ENCODE measurements at places on chromosomes 6 and 20. TPM values are rescaled to one million over a fixed set of nuclear protein-coding genes. Genes with fewer than 3 reads are reported as not detected.
A peak's percentile ranks its signal among the peaks of the same experiment; 100 is the strongest.

Gene BHLHE23
- polyA plus RNA-seq, result not detected

Gene ENPP1
- polyA plus RNA-seq, result not detected

Gene FOXO3
- 25.6 TPM for polyA plus RNA-seq

Gene PARD6B
- 0.93 TPM for polyA plus RNA-seq

Gene ELOVL2
- not detected for polyA plus RNA-seq

Gene SLC26A8
- polyA plus RNA-seq, result not detected

Gene OTOR
- polyA plus RNA-seq, result not detected

DNA sequence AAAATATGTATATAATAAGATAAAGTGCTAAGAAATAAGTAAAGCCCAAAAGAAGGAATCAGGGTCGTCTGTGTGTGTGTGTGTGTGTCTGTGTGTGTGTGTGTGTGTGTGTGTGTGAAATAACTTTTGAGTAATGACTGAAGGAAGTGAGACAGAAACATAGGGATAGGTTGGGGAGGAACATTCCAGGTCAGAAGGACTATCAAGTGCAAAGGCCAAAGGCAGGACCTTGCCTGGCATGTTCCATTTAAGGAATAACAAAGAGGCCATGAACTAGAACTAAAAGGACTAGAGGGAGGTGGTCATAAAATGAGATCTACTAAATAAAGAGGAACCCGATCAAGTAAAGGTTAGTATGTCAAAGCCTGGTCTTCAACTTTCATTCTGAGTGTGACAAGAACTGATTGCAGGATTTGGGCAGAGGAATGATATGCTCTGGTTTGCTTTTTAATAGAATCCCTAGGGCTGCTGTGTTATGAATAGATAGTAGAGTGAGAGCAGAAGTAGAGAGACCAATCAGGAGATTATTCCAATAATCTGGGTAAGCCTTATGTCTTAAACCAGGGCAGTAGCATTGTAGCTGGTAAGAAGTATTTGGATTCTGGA lies 6.9 kb downstream of the ENPP3 start:
- peaks cover 4% of the 10 kb centered on the region for H3K4me1 ChIP-seq
- DNase-seq, result no peak
- no peaks in the 10 kb centered on the region for H3K36me3 ChIP-seq
- H3K4me3 ChIP-seq, result no peak overlapping the region

GRCh38 chr6:15327271-15327670 lies 81.4 kb downstream of the JARID2 start:
- no peaks in the 10 kb centered on the region for H3K27me3 ChIP-seq
- H3K4me1 ChIP-seq, result peaks cover 68% of the 10 kb centered on the region
- H3K36me3 ChIP-seq, result no peaks in the 10 kb centered on the region
- H3K4me3 ChIP-seq, result peak overlapping the region; percentile 46

- no peak overlapping the region for H3K27ac ChIP-seq
- H3K36me3 ChIP-seq, result no peaks in the 10 kb centered on the region
- no peak for DNase-seq
- no peaks in the 10 kb centered on the region for H3K4me1 ChIP-seq
Observed at GRCh38 chr6:92714346-92714745, 705.0 kb downstream of the EPHA7 start.

GRCh38 chr6:43478008-43478372 lies 620 bp downstream of the TJAP1 start:
- no peak for DNase-seq
- H3K27me3 ChIP-seq, result no peaks in the 10 kb centered on the region
- peaks cover 3% of the 10 kb centered on the region for H3K36me3 ChIP-seq
- H3K27ac ChIP-seq, result peak overlapping the region; percentile 95

DNA sequence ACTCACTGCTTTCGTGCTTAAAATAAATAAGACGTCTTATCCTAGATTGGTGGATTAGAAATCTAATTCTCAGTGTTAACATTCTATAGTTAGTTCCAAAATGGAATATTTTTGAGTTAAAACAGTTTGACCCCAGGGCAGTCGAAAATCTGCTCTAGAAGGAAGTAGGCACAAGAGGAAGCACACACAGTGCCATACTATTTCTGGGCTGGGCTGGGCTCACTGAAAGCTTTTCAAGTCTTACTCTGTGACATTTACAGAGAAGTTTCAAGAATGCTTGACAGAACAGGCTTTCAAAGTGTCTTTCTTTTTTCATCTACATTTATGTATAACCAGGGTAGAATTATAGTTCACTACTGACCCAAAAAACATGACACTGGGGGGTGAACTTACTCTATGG lies 209.8 kb downstream of the SOD2 start:
- no peaks in the 10 kb centered on the region for H3K27me3 ChIP-seq
- DNase-seq, result no peak
- H3K36me3 ChIP-seq, result peaks cover 4% of the 10 kb centered on the region
- no peaks in the 10 kb centered on the region for H3K4me1 ChIP-seq

DNA sequence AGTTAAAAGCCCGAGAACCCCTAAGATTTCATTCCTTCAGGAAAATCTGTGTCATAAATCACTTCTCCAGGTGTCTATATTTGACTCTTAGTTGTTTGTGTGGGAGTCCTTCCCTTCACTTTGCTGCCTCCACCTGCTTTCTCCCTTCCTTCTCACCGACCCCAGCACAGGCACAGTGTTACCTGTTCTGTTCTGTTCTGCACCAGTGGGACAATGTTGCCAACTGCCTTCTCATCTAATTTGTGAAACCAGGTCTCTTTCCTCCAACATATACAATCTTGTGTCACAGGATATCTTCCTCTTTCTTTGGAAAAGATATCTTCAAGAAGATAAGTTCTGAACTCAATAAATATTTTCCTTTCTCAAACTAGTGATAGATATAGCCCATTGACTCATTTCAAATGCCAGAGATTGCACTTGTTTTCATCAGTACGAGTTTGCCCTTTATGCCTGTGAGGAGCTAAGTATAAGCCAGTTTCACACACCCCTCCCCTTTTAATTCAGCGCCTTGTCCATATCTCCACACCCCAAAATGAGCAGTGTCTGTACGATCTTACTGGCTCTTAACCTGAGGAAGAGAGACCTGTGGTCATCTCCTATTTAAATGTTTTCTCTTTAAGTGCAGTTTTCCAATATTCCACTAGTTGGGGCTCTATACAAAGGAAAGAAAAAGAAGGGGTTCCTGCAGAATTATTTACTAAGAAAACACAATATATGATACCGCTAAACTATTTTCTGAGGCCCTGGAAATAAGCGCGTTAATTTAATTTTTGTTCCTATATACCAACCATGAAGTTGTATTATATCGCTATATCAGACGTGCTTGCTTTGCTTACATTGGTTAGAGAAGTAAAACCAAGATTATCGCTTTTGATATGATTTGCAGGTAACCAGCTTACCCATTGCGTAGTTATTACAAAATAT lies 81.6 kb upstream of the PREP start:
- no peak overlapping the region for H3K4me3 ChIP-seq
- H3K4me1 ChIP-seq, result no peaks in the 10 kb centered on the region
- peak overlapping the region; percentile 4 for H3K27ac ChIP-seq
- no peaks in the 10 kb centered on the region for H3K36me3 ChIP-seq

GRCh38 chr20:51702556-51702955 lies 65.6 kb downstream of the ATP9A start:
- H3K4me1 ChIP-seq, result no peaks in the 10 kb centered on the region
- H3K27ac ChIP-seq, result no peak overlapping the region
- DNase-seq, result no peak
- H3K4me3 ChIP-seq, result no peak overlapping the region
- no peaks in the 10 kb centered on the region for H3K36me3 ChIP-seq

DNA sequence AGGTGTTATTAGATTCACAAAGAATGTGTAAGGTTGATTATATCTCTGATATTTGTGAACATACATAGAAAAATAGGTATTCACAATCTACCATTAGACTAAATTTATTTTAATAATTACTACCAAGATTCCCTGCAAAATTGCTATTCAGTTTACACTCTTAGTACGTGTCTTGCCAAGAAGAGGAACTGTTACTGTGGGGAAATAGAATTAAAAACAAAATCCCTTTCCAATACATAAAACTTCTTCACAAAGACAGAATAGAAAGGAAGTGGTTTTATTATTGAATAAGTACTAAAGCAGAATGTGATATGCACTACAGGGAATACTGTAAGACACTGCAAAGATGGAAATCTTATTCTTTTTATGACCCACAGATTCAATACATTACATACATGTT lies 17.0 kb downstream of the RAB32 start:
- no peaks in the 10 kb centered on the region for H3K4me1 ChIP-seq
- H3K27ac ChIP-seq, result no peak overlapping the region
- H3K36me3 ChIP-seq, result no peaks in the 10 kb centered on the region
- no peak for DNase-seq
- H3K27me3 ChIP-seq, result no peaks in the 10 kb centered on the region

DNA sequence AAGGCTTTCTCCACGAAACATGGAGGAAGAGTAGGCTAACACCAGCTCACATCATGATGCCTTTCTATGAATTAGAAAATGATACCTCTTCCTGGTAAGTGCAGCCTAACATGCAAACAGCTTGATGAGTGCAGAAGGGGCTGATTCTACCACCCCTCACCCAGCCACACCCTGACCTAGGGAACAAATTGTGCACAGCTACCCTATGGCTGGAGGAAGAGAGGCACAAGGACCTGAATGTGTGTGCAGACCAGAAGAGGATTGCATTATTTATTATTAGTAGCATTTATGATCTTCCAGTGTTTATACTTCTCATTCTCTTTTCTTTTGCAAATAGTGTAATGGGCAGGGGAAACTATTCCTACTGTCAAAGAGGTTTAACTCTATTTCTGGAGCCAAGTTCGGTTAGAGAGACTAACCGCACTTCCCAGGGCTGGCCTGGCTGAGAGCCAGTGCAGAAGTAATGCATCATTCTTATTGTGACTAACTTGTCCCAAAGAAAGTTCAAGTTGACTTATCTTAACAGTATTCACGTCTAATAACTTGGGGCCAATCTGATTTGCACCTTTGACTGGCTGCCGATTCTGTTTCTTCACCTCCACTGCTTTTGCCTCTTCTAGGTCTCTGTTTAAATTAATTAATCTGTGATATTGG lies 237.5 kb downstream of the CD83 start:
- no peak for DNase-seq
- H3K36me3 ChIP-seq, result no peaks in the 10 kb centered on the region
- no peaks in the 10 kb centered on the region for H3K27me3 ChIP-seq
- H3K4me1 ChIP-seq, result peaks cover 30% of the 10 kb centered on the region
- no peak overlapping the region for H3K4me3 ChIP-seq

- H3K4me3 ChIP-seq, result no peak overlapping the region
- H3K4me1 ChIP-seq, result no peaks in the 10 kb centered on the region
Observed at GRCh38 chr20:623704-624103, 13.6 kb upstream of the TCF15 start.

GRCh38 chr6:139881728-139882211 lies 507.3 kb upstream of the CITED2 start:
- H3K4me3 ChIP-seq, result no peak overlapping the region
- H3K4me1 ChIP-seq, result peaks cover 13% of the 10 kb centered on the region
- no peaks in the 10 kb centered on the region for H3K36me3 ChIP-seq
- H3K27me3 ChIP-seq, result no peaks in the 10 kb centered on the region
- peak; percentile 6 for DNase-seq

DNA sequence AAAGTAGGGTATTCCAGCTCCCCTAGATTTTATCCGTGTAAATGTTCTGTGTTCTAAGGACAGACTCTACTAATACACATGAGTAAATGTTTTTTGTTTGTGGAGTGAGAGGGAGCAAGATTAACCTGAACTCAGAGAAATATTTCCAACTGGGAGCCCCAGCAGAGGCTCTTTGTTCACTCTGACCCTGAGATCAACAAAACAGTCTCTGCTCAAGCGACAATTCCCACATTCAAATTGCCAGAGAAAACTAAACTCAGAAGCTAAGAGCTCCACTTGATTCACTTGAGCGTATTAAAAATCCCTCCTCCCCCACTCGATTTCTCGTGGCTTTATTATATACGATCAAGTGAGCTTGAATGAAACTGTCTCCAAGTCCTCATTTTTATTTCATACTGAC lies 413.9 kb upstream of the JARID2 start:
- no peaks in the 10 kb centered on the region for H3K36me3 ChIP-seq
- H3K27me3 ChIP-seq, result no peaks in the 10 kb centered on the region
- H3K4me3 ChIP-seq, result no peak overlapping the region

DNA sequence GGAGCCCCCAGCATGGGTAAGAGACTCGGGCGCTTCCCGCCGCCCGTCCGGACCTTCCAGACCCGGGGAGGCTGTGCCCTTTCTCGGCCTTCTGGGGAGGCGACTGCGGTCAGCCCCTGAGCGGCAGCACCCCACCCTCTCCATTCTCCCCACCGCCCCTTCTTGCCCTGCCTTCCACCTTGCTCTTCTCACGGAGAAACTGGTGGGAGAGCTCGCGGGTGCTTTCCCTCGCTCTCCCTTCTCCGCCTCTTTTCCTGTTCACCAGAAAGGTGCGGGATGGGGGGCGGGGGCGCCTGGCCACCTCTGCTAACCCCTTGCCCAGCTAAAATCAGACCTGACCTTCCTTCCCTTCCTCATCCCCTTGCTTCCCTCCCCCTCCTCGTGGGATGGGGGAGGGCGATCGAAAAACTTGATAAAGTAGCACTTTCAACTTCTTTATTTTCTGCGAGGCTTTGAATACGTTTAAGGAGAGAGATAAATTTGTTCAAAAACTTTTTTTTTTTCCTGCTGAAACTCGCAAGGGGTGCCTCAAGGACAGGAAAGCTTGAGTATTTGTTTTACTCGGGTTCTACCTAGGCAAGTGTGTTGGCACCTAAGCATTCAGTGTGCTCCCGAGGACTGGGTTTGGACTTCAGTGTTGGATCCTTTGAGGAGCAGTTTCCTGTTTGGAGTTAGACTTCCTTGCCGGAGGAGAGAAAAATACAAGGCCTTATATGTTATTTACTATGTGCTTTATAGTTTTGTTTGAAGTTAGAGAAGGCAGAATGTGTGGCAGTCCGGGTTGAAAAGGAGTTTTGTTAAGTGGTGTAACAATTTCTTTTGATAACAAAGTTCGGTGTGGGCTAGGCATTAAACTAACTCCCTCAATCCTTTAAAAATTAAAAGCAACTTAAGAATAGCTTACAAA lies 897 bp downstream of the CD2AP start:
- peaks cover 52% of the 10 kb centered on the region for H3K4me1 ChIP-seq
- H3K27me3 ChIP-seq, result no peaks in the 10 kb centered on the region
- peak; percentile 19 for DNase-seq
- peak overlapping the region; percentile 98 for H3K4me3 ChIP-seq
- H3K27ac ChIP-seq, result peak overlapping the region; percentile 99

DNA sequence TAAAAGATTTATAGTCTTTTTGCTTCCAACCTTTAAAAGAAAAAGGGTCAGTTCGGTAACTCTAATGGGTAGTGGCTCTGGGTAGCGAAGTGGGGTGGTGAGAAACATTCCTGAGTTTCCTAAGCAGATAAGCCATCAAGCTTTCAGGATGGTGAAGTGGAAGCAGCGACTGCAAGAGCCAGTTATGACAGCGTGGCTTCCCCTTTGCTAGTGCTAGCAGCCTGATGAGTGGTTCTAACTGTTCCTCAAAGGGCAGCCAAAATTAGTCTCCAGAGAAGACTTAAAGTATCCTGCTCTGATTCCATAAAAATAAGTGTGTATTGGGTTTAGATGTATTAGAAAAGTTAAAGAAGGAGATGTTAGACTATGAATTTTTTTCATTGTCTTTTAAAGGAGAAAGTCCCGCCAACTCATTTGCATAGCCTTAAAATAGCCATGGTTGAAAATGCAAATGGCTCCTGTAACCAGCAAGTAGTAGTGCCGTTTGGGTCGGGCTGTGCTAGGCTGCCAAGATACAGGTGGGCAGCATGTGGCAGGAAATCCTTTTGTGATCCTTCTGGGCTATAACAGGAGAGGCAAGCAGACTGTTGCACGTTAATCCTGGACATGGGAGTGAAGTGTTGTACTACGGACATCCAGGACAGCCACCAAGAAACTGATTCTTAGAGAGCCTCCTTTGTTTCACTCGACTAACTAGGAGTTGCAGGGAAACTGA lies 18.0 kb downstream of the ELOVL2 start:
- H3K4me3 ChIP-seq, result peak overlapping the region; percentile 87
- DNase-seq, result peak; percentile 4
- H3K27ac ChIP-seq, result no peak overlapping the region
- peaks cover 10% of the 10 kb centered on the region for H3K4me1 ChIP-seq
- no peaks in the 10 kb centered on the region for H3K36me3 ChIP-seq
